C1 segment of cervical spinal cord (tissue), 14 donors: ENCODE measurements at places on chromosomes 4 and X.

GRCh38 chr4:172168888-172169287 is 355.7 kb downstream of the GALNTL6 start:
- DNase-seq, result no peak

- DNase-seq, result no peak
Observed at GRCh38 chrX:83535417-83536196, 27.5 kb downstream of the POU3F4 start.

- DNase-seq, result no peak
Observed at GRCh38 chrX:32985544-32985943, 225.8 kb downstream of the DMD start.

GRCh38 chr4:56149591-56149990 is 200.8 kb downstream of the CEP135 start:
- no peak for DNase-seq

GRCh38 chr4:60726779-60727178 is 473.3 kb upstream of the ADGRL3 start:
- DNase-seq, result no peak

- no peak for DNase-seq
Observed at GRCh38 chr4:25743971-25744370, 88.3 kb downstream of the SLC34A2 start.

GRCh38 chrX:7266288-7266687 is 118.3 kb upstream of the PUDP start:
- DNase-seq, result no peak

GRCh38 chrX:134660627-134661026 is 2.4 kb upstream of the PLAC1 start:
- DNase-seq, result no peak

DNA sequence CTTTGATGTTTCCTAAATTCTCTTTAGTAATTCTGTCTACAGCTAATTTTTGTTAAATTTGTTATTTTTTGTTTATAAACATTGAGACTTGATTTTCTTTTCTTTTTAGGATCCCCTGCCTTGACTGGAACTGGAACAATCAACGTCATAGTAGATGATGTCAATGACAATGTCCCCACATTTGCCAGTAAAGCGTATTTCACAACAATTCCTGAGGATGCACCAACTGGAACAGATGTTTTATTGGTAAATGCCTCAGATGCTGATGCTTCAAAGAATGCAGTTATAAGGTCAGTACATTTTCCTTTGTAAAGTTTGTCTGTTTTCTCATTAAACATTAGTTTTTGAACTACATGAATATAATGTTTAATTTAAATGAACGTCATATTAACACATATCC is 119.4 kb downstream of the FAT4 start:
- no peak for DNase-seq

DNA sequence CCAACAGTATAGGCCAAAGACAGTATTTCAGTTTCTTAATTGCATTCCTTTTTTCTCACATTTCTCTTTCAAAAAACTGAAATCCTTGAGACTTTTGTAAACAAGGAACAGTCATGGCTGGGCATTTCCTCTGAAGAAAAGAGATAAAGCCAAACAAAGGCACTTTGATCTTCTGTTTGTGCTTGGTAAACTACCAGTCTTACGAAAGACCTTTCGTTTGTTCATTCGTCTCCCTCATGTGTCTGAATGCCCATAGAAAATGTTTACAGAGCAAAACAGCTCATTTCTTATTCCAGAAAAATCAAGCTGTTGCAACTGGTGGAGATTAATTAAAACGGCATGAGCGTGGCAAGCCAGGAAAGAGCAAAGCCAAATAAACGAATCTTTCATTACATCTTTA is 178.0 kb downstream of the GASK1B start:
- no peak for DNase-seq

DNA sequence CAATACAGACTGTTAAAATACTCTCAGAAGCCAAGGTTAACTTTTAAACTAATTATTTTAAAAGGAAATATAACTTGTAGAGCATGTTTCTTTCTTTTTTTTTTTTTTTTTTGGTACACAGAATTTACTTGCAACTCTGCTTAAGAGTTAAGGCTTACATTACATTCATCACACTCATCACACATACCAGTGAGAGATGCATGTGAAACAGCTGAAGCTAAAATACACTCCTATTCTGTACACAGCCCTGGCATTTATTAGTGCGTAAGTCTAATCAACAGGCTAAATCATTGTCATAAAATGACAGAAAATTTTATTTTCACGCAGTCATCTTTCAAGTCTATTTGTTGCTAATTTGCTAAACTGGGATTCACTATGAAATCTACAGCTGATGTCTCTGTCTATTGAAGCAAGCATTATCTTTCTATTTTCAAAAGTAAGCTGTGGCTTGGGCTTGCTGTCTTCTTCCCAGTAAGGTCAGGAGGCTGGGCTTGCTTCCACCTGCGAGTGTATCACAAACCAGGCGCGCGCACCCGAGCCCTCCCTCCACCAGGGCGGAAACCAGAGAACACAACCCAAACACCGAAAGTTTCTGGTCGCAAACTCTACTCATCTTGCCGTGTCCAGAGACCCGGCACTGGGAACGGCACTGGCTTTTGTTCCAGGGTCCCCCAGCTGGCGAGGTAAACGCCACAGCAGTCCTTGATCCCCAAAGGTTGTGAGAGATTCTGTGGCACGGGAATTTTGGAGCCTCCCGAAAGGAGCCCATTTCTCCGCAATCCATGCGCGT is 3.9 kb downstream of the MAML3 start:
- DNase-seq, result no peak

DNA sequence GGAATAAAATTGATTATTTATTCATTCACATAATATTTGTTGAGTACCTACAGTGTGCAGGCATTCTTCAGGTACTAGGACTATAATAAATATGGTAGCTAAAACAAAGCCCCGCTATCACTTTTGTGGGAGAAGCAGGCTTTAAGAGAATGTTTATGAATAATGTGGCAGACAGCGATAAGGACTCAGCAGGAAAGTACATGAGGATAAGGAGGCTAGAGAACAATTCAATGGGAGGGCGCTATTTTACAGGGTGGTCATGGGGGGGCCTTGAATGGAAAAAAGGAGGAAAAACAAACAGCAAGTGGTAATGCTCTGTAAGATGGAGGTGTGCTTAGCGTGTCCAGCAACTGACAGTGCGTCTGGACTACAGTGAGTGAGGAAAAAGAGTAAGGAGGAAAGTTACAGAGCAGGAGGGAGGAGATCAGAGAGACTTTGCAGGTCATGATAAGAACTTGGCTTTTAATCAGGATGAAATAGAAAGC is 264.2 kb upstream of the ETNPPL start:
- DNase-seq, result no peak

- DNase-seq, result no peak
Observed at GRCh38 chr4:138898282-138898681, 117.3 kb upstream of the NOCT start.

- peak; percentile 80 for DNase-seq
Observed at GRCh38 chrX:130165703-130166502, at the start of gene AIFM1. Gene AIFM1, minus strand, starts transcription at chrX:130165841. Its CDS starts 185 bp downstream, at chrX:130165656.

- DNase-seq, result no peak
Observed at GRCh38 chrX:109658391-109658790, 33.4 kb upstream of the KCNE5 start.

- no peak for DNase-seq
Observed at GRCh38 chr4:148344941-148345340, 97.3 kb downstream of the NR3C2 start.

- DNase-seq, result no peak
Observed at GRCh38 chr4:110994781-110995180, 371.9 kb upstream of the PITX2 start.

DNA sequence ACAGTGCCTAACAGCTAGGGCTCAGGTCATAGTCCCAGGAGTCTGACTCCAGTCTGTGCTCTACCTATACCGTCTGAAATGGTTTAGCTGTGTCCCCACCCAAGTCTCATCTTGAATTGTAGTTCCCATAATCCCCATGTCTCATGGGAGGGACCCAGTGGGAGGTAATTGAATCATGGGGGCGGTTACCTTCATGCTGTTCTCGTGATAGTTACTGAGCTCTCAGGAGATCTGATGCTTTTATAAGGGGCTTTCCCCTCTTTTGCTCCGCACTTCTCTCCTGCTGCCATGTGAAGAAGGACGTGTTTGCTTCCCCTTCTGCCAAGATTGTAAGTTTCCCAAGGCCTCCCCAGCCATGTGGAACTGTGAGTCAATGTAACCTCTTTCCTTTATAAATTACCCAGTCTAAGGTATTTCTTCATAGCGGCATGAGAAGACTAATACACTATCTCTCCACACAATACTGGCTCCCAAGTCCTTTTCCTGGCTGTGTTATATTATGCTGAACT is 110.8 kb downstream of the AFAP1 start:
- no peak for DNase-seq

DNA sequence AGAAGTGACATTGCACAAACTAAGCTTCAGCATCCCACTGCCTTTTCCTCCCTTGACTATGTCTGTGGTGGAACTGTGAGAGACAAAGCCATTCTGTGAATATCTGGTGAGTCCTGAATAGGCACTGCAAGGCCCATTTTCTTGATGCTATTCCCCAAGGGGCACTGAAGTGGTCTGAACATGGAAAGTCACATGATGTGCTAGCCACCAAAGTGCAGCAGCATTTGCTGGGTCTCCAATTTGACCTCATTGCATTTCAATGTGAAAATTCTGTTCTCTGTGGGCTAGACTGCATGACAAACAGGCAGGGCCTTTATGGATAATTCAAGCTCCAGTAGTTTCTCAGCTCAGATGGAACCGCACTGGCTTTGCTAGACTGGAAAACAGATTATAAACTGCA is 627.4 kb upstream of the BOD1L1 start:
- peak; percentile 6 for DNase-seq

- DNase-seq, result no peak
Observed at GRCh38 chrX:47620303-47620685, 637 bp upstream of the SYN1 start.

DNA sequence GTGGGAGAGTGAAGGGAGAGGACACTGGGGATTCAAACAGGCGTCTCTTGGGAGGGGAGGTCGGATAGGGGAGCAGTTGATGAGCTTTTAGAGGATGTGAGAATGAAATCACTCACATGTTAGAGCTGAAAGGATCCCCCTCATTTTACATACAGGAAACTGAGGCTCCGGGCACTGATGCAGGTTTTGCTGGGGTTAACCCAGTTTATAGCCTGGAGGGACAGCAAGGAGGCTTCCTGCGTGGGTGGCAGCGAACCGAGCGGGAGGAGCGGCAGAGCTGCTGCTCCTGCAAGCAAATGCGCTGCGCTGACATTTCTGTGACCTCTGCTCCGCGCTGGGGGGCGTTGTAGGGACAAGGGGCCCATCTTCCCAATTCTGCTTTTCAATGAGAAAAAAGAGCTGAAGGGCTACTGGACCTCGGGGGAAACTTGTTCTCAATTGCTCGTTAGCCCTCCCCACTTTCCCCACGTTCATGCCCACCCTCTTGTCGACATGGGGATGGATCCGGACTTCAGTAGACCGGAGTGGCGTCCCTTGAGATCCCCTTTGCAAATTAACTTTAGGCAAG is 1.2 kb upstream of the NEUROG2 start:
- DNase-seq, result no peak

- DNase-seq, result no peak
Observed at GRCh38 chrX:134580907-134581306, 77.4 kb downstream of the PLAC1 start.

- no peak for DNase-seq
Observed at GRCh38 chrX:48540028-48540375, 488 bp downstream of the TBC1D25 start.

- DNase-seq, result no peak
Observed at GRCh38 chr4:65535113-65535512, 135.2 kb downstream of the EPHA5 start.

GRCh38 chr4:1759170-1759817 is 33.8 kb upstream of the FGFR3 start:
- DNase-seq, result no peak

DNA sequence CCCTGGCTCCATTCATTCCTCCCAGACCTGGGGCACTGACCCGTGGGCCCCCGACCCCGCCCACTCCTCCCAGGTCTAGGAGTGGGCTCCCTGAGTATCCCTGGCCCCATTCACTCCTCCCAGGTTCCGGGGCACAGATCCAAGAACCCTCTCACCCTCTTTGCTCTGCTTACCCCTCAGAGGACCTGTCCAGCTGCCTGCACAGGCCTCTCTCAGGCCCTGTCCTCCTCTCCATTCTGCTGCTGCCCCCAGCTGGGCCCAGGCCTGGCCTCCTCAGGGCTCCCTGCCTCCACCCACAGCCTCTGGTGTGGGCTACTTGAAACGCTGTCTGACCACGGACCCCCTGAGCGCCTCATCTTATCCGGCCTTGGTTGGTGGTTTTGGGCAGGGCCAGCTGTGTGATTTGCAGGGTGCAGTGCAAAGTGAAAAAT is 217.7 kb upstream of the PSAPL1 start:
- DNase-seq, result no peak

DNA sequence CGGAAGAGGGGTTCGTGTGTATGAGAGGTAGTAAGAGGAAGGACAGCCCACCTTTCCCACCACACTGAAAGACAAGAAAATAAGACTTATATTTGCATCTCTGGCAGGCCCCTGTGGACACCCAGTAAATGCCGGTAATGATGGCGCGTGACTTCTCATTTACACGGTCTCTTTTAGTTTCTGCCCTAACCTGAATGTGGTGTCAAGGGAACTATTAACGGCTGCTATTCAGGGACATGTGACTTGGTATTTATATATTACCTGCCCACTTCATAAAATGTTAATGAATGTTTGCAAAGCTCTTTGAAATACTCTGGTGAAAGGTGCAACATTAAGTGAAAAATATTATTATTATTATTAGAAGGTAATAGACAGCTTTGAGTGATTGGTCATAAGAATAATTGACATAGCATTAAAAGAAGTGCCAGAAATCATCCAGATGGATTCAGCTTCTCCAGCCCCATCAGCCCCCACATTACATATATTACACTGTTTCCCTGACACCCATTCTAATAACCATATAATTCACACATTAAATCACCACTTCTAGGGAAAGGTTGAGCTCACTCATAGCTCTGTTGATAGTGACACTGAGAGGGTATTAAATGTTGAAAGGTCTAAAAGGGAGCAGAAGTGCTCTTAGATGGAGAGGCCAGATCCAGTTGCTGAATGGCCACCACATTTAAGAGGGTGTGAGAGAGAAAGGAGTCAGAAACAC is 83.0 kb upstream of the BEND4 start:
- DNase-seq, result no peak

DNA sequence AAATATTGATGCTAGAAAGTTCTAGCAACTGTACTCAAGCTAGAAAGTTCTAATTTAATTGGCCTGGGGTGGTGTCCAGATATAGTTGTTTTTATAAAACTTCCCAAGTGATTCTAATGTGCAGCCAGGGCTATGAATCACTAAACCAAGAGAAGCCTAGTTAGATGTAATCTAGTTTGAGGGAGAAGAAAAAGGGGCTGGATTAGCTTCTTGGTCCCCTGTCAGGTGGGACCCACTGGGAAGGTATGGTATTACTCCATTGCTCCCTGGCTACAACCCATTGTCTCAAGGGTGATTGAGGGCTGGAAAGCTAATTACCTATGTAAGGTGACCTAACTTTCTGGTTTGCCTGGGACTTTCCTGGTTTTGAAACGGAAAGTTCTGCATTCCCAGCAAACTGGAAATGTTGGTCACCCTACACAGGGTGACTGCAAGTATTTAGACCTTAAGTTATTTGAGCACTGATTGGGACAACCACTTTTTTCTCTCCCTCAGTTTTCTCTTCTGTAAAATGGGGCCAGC is 23.9 kb upstream of the MSN start:
- DNase-seq, result no peak

GRCh38 chrX:121260596-121261240 is 213.3 kb downstream of the GLUD2 start:
- DNase-seq, result no peak
